ENCODE measurements at places on chromosomes 13 and 19. TPM values are rescaled to one million over a fixed set of nuclear protein-coding genes. Genes with fewer than 3 reads are reported as not detected.

GRCh38 chr19:39167461-39168257, 29.1 kb upstream of the NCCRP1 start:
- DNase-seq: no peak

DNA sequence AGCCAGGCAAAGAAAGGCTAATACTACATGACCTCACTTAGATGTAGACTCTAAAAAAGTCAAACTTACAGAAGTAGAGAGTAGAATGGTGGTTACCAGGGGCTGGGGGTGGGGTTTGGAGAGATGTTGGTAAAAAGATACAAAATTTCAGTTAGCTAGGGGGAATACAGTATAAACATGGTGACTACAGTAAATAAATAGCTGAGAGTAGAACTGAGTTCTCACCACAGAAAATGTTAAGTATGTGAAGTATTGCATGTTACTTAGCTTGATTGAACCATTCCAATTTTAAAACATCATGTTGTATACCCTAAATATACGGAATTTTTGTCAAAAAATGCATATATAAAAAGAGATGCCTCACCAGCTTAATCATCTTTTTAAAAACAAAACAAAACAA, 67.5 kb upstream of the DOCK9 start:
- DNase-seq: no peak

DNA sequence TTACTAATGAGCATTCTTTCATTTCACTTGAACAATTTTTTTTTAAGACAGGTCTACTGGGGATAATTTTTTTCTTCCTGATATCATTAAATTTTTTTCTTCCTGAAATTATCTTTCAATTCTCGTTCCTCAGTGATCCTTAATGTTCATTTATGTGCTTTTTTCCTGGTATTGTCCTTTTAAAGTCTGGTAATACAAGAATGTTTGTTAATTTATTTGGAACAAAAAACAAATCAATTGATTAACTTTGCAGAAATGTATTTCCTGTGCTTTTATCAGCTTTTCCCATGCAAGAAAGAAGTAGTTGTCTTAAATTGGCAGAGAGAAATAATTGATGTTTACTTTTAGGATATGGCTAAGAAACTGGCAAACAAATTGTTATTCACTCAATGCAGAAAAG, 945.4 kb upstream of the MIR17HG start:
- DNase-seq: no peak

NLRP12 gene
- total RNA-seq: not detected

GRCh38 chr19:17402982-17403855, 2.2 kb downstream of the BST2 start:
- DNase-seq: peak; percentile 79

MCEMP1 gene
- 0.56 TPM for total RNA-seq

- peak; percentile 45 for DNase-seq
These were observed 29.4 kb upstream of the NDFIP2 start for GRCh38 chr13:79451500-79451962.

GRCh38 chr13:21696865-21697448, 26.1 kb downstream of the FGF9 start:
- DNase-seq: no peak

- no peak for DNase-seq
These were observed 171.5 kb upstream of the SLITRK6 start for GRCh38 chr13:85970727-85971126.

KHSRP gene
- 227 TPM for total RNA-seq

DNA sequence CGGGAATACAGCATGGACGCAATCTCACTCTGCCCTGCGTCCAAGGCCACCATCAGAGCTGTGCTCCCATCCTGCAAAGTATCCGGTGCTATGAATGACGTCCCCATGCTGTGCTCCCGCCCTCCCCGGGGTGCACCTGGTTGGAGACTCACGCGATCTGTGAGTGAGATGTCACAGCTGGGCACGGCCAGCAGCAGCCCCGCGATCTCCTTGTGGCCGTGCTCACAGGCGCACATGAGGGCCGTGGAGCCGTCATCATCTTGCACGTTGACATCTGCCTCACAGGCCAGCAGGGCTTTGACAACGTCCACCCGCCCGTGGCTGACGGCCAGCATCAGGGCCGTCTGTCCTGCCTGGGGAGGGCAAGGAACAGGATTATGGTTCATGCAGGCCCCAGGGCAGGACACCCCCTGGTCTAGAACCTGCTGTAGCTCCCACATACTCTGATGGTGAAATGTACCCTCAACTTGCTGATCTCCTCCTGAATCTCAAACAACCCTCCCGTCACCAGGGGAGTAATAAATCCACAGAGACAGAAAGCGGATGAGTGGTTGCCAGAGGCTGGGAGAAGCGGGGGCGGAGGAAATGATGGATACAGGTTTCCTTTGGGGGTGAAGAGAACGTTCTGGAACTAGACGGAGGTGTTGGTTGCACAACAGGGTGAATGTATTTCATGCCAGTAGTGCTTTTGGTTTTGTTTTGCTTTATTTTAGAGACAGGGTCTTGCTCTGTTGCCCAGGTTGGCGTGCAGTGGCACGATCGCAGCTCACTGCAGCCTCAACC, 14.5 kb upstream of the SPC24 start:
- no peak for DNase-seq

GRCh38 chr13:91406619-91407018, 8.2 kb downstream of the GPC5 start:
- no peak for DNase-seq

- no peak for DNase-seq
These were observed 82.3 kb downstream of the RNASEH2B start for GRCh38 chr13:50991579-50992521.

DNA sequence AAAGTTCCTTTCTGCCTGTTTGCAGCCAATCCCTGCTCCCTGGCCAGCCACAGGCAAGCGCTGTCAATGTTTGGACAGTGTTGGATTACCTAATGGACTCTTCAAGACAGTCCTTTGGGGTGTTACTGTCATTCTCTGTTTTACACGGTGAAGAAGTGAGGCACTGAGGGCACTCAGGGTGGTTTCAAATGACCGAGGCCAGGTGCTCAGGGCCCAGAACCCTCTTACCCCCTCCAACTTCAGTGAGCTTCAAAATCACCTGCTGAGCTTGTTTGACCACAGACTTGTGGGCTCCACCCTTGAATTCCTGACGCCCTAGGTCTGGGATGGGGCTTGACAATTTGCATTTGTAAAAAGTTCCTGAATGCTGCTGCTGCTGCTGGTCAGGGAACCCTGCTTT, 97.9 kb downstream of the GGACT start:
- no peak for DNase-seq

HCN2 gene
- 8.0 TPM for total RNA-seq

- no peak for DNase-seq
These were observed 19.3 kb upstream of the CEACAM20 start for GRCh38 chr19:44548736-44549135.

ZNF154 gene
- 2.1 TPM for total RNA-seq

ZNF560 gene
- total RNA-seq: not detected

GRCh38 chr13:92122186-92122853, 723.9 kb downstream of the GPC5 start:
- DNase-seq: no peak

PIK3R2 gene
- 42.8 TPM for total RNA-seq

GRCh38 chr13:114027046-114027715, 53.3 kb upstream of the C13orf46 start:
- DNase-seq: peak; percentile 35

- DNase-seq: no peak
These were observed 711 bp downstream of the CAMSAP3 start for GRCh38 chr19:7596211-7596937.

- DNase-seq: no peak
These were observed 11.2 kb upstream of the PRR19 start for GRCh38 chr19:42290523-42291434.

GRCh38 chr19:5023128-5023571, 54.2 kb downstream of the KDM4B start:
- peak; percentile 84 for DNase-seq

DNA sequence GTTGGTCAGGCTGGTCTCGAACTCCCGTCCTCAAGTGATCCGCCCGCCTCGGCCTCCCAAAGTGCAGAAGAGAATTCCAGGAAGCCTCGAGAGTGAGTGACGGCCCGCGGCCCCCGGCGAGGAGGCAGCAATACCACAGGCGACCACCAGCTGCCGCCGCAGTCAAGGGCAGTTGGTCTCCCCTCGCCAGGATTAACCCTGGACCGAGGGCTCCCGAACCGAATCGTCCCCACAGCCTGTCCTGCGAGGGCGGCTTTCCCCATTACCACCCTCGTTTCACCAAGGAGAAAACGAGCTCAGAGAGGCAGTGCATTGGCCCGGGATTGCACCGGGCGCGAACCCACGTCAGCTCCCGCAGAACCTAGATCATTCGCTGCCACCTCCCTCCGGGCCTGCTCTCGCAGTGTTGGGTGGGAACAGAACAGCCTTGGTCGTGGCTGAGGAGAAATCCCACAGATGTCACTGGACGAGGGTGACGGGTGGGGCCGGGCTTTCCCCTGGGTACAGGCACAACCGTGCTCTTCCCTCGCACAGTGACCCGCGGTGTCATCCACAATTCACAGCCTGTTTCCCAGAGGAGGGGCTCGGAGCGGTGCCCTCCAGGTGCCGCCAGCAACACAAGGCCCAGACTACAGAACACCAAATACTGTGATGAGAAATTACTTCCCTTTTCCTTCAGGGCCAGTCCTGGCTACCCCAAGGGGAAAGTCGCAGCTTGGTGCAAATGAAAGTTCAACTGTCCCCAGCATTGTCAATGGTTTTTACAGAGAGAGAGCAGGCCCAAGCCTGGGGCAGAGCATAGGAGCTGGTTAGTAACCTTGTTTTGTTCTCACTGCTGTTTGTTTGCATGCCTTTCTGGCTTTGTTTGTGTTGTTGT, 24.8 kb downstream of the C2CD4C start:
- DNase-seq: no peak

LCP1 gene
- total RNA-seq: 32.9 TPM

GRCh38 chr13:48151363-48152161, 56.7 kb upstream of the MED4 start:
- DNase-seq: no peak

MEIOSIN gene
- total RNA-seq: not detected

DNA sequence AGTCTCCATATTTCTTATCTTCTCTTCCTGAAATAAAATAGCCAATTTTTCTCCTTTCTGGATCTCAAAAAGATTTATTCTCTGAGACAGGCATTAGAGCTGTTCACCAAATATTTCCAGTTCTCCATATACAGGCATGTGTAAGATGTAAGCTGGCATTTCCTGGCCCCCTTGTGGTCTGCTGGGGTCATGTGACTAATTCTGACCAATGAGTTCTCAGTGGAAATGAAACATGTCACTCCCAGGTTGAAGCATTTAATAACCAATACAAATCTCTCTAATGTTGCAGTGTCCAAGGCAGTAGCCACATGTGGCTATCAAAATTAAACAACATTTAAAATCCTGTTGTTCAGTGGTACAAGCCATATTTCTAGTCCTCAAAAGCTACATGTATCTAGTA, 14.8 kb upstream of the CACNA1A start:
- DNase-seq: no peak

DNA sequence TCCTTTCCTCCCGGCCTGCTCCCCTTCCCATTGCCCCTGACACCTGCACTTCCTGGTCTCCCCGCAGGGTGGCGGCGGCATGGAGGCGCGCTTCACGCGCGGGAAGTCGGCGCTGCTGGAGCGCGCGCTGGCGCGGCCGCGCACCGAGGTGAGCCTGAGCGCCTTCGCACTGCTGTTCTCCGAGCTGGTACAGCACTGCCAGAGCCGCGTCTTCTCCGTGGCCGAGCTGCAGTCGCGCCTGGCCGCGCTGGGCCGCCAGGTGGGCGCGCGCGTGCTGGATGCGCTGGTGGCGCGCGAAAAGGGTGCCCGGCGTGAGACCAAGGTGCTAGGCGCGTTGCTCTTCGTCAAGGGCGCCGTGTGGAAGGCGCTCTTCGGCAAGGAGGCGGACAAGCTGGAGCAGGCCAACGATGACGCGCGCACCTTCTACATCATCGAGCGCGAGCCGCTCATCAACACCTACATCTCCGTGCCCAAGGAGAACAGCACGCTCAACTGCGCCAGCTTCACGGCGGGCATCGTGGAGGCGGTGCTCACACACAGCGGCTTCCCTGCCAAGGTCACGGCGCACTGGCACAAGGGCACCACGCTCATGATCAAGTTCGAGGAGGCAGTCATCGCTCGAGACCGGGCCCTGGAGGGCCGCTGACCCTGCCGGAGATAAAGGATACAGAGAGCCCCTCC, 1.7 kb downstream of the TRAPPC5 start:
- DNase-seq: no peak

GRCh38 chr19:29810504-29810871, 1.3 kb upstream of the CCNE1 start:
- peak; percentile 61 for DNase-seq

GRCh38 chr19:28519952-28520861, 692.7 kb downstream of the UQCRFS1 start:
- DNase-seq: peak; percentile 46

Measured in adrenal gland (tissue), 19 donors.